ENCODE measurements at places on chromosomes 1 and 21.

DNA sequence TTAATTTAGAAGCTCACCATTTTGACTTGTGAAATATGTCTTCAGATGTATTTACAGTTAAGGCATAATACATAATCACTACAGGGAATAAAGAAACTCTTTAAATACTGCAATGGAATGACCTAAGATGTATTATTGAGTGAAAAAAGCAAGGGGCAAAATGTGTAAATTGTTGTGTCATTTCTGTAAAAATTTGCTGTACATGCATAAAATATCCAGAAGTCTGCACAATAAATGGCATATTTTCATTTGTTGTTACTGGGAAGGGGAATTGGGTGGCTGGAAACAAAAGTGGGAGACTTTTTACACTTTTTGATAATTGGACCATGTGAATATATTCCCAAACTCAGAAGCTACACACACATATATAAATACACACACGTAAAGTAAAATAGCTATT lies 17.1 kb downstream of the LRIG2 start:
- no peak for DNase-seq

- DNase-seq = no peak
These were observed 141.2 kb downstream of the ZBTB18 start for GRCh38 chr1:244192325-244192724.

GRCh38 chr1:203362720-203363025 lies 11.8 kb upstream of the FMOD start:
- peak; percentile 17 for DNase-seq

GRCh38 chr1:57517587-57518374 lies 93.9 kb upstream of the DAB1 start:
- no peak for DNase-seq

- DNase-seq = no peak
These were observed 149.5 kb upstream of the VAMP3 start for GRCh38 chr1:7621334-7622219.

DNA sequence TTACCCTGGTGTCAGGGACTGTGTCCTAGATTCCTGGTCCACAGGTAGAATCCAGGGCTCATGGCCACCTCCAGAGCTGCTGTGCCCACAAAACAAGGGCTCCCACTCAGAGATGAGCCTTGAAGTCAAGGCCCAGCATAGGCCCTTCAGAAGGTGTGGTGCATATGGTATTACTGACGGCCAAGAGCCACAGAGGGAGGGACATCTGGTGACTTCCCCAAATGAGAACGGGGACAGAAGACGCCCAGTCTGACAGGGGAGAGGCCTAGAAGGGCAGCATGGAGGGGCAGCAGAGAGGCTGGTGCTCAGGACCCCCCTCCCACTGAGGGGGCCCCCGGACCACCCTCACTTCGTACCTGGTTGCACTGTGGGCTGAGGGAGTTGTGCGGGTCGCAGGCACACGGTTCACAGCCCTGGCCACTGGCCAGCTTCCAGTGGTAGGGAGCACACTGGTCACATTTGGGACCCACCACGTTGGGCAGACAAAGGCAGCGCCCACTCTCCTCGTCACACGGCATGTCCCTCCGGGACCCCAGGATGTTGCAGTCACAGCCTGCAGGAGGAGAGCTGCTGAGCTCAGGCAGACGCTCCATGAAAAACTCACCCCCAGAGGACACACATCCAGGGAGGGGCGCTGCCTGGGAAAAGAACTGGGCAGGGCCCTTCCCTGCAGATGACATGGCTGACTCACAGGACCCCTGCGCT lies 25.0 kb downstream of the LAMB3 start:
- no peak for DNase-seq

GRCh38 chr1:222711319-222712252 lies 705 bp downstream of the AIDA start:
- DNase-seq = peak; percentile 39

- no peak for DNase-seq
These were observed 65.8 kb upstream of the VAMP3 start for GRCh38 chr1:7705048-7705907.

DNA sequence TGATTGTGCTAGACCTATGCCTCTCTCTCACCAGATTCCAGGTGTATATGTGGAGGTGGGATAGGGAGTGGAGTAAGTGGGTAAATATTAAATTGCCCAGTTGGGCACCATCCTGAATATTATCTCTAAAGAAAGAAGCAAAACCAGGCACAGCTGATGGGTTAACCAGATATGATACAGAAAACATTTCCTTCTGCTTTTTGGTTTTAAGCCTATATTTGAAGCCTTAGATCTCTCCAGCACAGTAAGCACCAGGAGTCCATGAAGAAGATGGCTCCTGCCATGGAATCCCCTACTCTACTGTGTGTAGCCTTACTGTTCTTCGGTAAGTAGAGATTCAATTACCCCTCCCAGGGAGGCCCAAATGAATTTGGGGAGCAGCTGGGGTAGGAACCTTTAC lies at the start of gene FCER1A:
Gene FCER1A (plus strand): TSS at position 242 of the 400 bp plus-strand sequence. CDS start 29 bp downstream, at position 271.
- DNase-seq = no peak

GRCh38 chr1:83839566-83840173 lies 159.3 kb downstream of the TTLL7 start:
- DNase-seq = no peak

DNA sequence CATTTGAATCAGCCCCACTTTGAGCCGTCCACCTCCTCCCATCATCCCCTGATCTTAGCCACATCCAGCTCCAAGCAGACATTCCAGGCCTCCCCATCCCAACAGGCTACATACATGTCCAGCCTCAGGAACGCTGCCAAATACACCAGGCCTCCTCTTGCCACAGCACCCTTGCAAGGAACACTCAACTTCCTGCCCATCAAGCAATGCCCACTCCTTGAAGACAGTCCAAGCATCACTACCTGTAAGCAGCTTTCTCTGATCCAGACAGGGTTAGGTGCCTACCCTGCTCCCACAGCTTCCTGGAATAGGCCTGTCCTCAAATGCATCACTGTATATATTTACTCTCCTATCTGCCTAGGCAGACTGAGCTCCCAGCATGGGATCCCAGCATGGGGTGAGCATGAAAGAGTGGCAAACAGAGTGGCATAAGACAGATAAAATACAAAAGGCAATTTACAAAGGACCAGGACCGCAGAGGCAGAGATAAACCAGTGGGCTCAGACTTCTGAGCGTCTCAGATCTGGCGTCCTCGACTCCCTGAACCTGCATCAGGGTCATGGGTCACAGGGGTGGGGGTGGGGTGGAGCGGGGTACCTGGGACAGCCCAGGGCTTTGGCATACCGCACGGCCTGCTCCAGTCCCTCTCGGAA lies 816 bp downstream of the HYI start:
- peak; percentile 37 for DNase-seq

DNA sequence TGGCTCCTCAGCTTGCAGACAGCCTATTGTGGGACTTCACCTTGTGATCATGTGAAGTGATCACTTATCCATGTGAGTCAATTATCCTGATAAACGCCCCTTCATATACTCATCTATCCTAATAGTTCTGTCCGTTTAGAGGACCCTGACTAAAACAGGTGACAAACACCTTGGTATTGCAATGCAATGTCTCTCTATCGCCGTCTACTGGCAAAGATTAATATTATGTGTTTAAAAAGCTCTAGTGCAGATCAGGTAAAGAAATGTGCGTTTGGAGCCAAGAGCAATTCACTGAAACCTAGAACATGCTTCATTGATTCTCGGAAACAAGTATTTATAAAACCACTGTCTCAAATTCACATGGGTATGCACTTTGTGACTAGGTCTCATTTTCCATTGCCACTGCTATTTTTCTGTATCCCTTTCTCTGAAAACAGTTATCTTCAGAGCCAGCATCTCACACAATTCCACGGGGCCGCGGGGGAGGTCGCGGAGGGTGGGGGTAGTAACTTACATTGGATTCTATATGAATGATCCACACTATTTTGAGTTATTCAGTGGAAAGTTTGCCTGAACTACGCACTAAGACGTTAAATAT lies 554.6 kb upstream of the NCAM2 start:
- DNase-seq = no peak

DNA sequence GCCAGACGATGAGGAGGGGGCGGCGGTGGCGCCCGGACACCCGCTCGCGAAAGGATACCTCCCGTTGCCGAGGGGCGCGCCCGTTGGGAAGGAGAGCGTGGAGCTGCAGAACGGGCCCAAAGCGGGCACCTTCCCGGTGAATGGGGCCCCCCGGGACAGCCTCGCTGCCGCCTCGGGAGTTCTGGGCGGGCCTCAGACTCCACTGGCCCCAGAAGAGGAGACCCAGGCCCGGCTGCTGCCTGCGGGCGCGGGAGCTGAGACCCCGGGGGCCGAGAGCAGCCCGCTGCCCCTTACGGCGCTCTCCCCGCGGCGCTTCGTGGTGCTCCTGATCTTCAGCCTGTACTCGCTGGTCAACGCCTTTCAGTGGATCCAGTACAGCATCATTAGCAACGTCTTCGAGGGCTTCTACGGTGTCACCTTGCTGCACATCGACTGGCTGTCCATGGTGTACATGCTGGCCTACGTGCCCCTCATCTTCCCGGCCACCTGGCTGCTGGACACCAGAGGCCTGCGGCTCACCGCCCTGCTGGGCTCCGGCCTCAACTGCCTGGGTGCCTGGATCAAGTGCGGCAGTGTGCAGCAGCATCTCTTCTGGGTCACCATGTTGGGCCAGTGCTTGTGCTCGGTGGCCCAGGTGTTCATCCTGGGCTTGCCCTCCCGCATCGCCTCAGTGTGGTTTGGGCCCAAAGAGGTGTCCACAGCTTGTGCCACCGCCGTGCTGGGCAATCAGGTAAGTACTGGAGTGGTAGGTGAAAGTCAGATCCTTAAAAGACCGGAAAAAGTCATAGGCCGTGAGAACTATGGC lies 588 bp downstream of the FLVCR1 start:
- no peak for DNase-seq

DNA sequence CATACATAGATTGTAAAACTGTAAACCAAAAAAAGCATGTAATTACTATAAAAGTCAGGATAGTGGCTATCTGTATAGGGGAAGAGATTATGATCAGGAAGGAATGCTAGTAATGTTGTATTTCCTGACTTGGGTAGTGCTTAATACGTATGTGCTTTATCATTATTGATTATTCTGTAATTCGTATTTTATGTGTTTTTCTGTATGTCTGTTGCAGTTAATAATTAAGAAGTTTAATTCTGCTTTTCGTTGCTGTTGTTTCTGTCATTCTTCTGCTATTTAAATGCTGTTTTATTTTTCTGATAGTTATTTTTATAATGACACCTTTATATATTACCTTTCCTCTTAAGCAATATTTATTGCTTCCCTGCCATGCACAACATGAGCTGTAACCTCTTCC lies 29.3 kb upstream of the TRIM33 start:
- no peak for DNase-seq

DNA sequence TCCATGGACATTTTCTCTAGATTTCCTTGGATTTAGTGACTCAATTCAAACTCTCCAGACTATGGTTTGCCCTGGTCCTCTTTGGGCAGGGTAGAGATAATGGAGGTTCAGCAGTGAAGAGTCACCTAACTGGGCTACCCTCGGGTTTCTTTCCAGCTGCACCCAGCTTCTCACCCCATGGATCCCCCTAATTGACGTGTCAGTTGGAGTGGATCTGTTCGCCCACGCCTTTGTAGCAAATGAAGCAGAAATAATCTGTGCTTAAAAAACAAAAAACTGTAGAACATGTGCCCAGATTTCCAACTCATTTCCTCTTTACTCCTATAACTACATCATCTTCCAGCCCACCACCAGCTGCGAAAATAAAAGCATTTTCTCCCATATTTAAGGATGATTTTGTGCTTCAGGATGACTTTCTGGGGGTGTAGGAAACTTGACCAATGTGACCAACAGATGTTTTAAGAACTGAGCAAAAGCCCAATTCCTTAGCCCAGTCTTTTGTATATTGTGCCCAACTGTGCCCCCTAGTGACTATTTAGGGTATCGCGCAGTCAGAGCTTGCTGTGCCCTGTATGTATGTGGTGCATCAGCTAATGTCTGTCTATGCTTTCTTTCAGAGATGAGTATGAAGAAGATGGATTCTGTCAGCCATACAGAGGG lies 66.5 kb upstream of the UBE2U start:
- DNase-seq = peak; percentile 21

- no peak for DNase-seq
These were observed 91.6 kb downstream of the KAZN start for GRCh38 chr1:14689996-14690615.
